ENCODE measurements at places on chromosomes 2 and 18.

GRCh38 chr2:135839713-135840112 is 2.7 kb upstream of the LCT start:
- DNase-seq: no peak

DNA sequence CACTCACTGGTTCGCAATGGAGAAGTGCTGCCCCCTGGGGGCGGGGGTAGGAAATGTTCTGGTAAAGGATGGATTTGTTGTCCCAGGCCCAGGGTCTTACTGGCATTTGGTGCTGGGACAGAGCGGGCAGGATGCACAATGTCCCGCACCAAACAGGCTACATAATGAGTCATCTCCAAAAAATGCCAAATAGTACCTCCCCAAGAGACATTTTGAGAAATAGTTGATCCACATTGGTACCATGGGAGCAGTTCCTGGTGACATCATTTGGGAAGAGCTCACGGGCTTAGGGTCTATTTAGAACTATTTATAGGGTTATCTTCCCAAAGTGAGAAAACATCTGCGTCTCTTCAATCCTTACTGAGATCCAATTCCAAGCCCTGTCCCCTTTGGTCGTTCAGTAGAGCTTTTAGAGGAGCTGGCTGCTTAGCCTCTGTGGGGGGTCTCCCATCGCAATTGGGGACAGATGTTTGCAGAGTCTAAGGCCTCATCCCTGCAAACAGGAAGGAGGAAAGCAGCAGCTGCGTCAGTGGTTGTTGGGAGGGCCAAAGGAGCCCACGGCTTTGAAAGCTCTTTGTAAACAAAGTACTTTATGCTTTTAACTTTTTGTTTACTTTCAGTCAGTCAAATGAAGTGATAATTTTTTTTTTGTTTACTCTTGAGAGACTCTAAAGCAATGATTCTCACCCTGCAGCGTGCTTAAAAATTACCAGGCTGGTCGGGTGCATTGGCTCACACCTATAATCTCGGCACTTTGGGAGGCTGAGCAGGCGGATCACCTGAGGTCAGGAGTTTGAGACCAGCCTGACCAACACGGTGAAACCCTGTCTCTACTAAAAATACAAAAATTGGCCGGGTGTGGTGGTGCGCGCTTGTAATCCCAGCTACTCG is 49.3 kb downstream of the GREB1 start:
- DNase-seq: peak; percentile 83

DNA sequence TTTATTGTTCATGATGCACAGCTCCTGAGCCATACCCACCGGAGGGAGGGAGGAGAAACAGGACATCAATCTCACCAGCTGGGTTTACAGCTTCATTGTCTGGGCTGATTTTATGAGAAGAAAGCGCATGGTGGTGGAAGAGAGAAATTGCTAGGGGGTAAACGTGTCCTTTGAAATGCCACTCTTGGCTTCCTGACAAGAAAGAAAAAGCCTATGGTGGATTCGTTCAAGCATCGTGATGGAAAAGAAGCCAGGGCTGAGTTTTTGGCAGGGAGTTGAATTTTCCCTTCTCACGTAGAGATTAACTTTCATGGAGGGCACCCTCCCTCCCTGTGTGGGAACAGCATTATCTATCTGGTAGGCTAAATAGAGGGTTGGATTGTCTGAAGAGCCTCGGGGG is 502.0 kb downstream of the SLC4A3 start:
- DNase-seq: no peak

DNA sequence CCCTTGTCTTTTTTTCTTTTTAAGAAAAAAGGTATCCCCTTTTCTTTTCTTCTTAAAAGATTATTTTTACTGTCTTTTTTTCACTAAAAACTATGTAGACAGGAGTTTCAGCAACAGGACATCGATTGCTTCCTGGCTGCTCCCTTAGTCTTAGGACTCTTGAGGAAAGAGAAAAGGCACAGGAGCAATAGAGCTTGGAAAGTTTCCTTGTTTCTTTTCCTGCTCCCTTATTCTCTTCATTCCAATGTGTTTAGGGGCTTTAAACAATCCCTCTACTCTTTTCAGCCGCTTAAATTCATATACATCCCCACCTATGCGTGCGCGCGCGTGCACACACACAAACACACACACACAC is 225.9 kb upstream of the FBXO11 start:
- DNase-seq: no peak

DNA sequence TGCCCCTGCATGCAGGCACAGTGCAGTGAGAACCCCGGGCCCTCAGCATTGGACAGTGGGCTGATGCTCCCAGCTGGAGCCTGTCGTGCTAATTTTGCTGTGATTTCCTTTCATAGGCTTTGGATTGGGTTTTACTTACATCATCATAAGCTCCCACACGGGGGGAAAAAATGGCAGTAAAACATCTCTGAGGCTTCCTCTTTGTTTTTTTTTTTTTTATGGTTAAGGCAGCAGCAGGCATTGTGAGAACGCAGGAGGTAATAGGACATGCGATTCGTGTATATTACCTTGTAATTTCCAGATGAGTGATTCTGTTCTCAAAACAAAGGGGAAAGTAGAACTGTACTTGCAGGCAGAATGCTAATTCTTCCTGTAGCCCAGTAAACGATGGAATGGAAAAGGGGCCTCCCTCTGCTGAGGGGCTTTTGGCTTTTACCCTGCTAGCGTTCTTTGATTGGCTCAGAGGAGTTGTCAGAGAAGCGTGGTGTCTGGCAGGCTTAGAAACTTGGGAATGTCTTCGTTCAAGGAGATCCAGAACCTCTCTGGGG is 89.7 kb downstream of the NPAS2 start:
- no peak for DNase-seq

DNA sequence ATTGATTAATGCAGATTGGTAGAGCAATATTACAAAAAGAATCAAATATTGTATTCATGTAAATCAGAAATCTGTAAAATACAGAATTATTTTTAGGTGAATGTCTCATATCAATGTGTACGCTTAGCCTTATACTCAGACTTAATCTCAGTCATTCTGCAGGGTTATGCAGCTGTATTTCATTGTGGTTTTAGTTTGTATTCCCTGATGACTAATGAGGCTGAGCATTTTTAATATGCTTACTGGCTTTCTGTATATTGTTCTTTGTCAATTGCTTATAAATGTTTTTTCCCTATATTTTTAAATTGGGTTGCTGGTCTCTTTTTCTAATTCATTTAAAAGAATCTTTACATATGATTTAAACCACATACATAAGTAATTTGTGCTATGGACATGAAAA is 50.1 kb downstream of the CDH19 start:
- DNase-seq: no peak

DNA sequence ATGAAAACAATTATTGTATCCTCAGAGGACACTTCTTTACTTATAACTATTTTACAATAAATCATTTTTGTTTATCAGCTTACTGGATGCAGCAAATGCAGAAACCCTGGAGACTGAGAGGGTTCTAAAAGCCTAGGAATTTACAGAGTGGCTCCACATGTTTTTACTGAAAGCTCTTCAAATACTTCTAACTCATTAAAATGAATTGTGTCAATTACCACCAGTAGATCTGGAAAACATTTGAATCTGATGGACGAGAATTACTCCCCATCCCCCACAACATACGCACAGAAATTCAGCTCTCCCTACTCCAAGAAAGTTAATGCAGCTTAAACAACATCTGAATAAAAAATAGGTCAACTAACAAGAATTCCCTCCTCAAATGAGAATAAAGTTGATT is 319.8 kb upstream of the FIGN start:
- DNase-seq: no peak
